ENCODE measurements at places on chromosomes 2 and 18.

GRCh38 chr2:48346124-48346536, 183.8 kb upstream of the STON1 start:
- DNase-seq, result no peak

DNA sequence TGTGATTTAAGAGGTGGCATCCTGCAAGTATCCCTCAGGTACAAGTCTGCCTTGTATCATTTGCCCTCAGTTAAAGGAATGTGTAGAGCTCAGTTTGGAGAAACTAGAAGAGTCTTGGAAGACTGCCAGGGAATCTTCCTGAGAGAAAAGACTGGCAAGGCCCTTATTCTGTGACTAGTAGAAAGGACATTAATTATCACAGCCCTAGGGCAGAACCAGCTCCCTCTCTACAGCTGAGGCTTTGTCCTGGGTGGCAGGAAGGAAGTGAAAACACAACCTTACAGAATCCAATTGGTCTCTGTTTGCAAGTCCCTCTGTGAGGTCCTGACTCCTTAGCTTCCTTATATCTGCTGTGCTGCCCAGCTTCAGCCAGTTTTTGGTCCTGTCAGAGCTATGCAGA, 385.9 kb upstream of the CYRIA start:
- DNase-seq, result no peak

DNA sequence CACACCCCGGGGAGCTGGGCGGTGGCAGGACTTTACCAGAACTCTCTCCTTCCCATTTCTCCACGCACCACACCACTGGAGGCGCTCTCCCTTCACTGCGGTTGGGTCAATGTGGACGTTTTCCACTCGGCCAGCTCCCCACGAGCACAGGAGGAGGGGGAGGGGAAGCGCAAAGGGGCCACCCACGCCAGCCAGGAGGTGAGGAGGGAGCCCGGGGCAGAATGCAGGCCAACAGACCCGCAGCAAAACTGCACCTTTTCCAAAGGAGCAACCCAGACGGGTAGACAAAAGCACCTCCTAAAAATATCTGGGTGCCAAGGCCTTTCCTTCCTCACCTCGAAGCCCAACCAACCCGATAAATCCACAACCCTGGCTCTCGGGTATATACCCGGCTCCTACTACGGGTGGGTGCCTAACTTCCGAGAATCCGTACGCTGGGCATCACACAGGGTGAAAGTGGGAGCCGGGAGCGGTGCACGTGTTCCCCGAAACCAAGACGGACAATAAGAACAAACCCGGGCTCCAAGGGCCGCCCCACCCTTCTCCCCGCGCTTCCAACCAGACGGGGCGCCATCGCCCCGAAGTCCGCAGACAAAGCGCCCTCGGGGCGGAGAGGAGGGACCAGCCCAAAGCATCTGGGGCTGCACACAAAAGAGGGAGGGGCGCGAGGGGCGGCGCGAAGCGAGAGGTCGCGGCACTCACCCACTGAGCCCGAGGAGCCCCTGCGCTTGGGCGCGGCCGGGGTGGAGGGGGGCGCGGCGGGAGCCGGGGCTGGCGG, 1.0 kb downstream of the RTN4 start:
- peak; percentile 26 for DNase-seq

- DNase-seq, result peak; percentile 54
These were observed 28.2 kb upstream of the BCL11A start for GRCh38 chr2:60581433-60582282.

- DNase-seq, result no peak
These were observed 34.8 kb downstream of the TIMM21 start for GRCh38 chr18:74183130-74183529.

DNA sequence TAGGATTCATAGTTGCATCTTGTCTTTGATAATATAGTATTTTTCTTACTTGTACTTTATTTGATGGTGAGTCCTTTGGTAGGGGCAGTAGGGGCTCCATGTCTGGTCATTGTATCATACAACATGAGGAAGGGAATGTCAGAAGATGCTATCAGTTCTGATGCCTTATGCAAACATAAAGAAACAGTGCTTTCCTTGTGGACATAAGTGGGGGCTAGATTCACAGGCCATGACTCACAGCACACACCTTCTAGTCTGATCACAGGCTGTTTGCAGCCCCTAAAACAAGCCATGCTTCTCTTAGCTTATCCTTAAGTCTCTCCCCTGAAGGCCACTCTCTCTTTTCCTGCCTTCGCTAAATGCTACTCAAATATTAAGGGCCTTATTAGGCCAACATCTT, 10.7 kb upstream of the SLC14A1 start:
- DNase-seq, result no peak

GRCh38 chr2:145688156-145688555, 1168.2 kb upstream of the ZEB2 start:
- DNase-seq, result no peak
